ENCODE measurements at places on chromosomes 12 and 14.
A peak's percentile ranks its signal among the peaks of the same experiment; 100 is the strongest.

GRCh38 chr12:55899082-55899481, 28.6 kb downstream of the PYM1 start:
- no peak for DNase-seq

DNA sequence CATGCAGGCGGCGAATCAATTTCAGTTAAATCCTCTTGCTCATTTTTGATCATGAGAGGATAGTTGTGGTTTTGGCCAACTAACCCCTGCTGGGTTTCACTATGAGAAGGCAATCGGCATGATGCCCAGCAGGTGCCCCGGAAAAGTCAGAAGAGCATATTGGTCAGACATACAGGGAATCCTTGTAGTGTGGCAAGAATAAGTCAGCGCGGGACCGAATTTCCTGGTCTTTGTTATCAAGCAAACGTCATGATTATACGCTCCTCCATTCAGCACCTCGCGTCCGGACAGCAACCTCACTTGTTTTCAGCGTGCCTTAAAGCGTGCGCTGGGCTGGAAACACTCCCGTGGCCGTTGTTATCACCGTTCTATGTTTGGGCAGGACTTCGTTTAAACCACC, 1.8 kb downstream of the TBC1D30 start:
- peak; percentile 66 for DNase-seq

- peak; percentile 71 for DNase-seq
Measured at GRCh38 chr14:69105326-69105725, 47.6 kb downstream of the DCAF5 start.

GRCh38 chr12:18421867-18422266, 160.5 kb downstream of the PIK3C2G start:
- DNase-seq: peak; percentile 43

DNA sequence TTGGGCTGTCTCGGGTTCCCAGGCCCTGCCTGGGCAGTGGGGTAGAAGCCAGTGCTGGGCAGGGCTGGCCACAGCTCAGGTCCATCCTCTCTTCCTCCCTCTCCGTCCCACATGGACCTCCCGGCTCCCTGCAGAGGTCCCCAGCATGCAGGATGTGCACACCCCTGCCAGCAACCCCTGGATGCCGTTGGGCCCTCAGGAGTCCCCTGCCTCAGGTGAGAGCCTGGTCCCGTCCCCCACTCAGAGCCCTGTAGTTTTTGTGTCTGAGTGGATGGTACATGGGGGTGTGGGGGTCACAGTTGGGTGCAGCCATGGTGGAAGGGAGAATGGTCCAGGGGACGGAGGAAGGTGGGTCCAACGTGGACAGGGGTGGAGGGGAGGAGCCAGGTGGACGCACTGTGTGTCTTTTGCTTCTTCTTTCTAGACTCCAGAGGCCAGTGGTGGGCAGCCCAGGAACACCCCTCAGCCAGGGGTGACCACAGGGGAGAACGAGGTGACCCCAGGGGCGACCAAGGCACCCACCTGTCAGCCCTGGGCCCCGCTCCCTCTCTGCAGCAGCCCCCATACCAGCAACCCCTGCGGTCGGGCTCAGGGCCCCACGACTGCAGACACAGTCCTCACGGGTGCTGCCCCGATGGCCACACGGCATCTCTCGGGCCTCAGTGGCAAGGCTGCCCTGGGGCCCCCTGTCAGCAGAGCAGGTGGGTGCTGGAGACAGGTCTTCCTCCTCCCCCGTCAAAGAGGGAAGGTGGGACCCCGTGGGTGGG, 21.7 kb downstream of the PAPLN start:
- DNase-seq: no peak

- no peak for DNase-seq
Measured at GRCh38 chr14:59313144-59313651, 124.7 kb downstream of the DAAM1 start.

DNA sequence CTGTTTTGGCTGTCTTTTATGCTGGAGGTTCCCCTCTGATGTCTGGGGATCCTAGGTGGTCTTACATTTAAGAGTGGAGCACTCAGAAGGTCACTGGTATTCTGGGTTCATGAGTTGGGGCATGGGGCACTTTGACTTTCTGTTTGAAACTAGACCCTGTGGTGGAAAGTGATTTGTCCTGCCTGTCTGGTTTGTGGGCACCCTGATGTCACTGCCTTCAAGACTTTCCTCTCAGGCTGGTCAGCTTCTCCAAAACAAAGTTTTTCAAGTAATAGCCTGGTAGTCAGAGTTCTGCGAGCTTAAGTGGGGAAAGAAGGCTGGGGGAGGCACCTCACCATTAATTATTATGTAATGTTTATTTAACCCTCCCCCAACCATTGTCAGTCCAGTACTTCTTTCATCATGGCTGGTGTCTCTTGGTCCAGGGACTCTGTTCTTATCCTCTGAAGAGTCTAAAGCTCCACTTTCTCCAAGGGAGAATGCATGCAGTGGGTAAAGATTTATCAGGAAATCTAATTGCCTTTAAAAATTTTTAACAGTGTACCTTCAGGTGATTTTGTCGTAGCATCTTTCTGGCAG, 35.3 kb downstream of the ZC3H14 start:
- no peak for DNase-seq

GRCh38 chr14:35420036-35420811, 15.7 kb upstream of the NFKBIA start:
- DNase-seq: peak; percentile 59

- peak; percentile 83 for DNase-seq
Measured at GRCh38 chr12:85836197-85837090, at the start of gene RASSF9. RASSF9 (minus strand) TSS chr12:85836409; CDS start chr12:85836201, 208 bp downstream.

GRCh38 chr12:113329022-113329790, 5.7 kb downstream of the SLC8B1 start:
- no peak for DNase-seq

DNA sequence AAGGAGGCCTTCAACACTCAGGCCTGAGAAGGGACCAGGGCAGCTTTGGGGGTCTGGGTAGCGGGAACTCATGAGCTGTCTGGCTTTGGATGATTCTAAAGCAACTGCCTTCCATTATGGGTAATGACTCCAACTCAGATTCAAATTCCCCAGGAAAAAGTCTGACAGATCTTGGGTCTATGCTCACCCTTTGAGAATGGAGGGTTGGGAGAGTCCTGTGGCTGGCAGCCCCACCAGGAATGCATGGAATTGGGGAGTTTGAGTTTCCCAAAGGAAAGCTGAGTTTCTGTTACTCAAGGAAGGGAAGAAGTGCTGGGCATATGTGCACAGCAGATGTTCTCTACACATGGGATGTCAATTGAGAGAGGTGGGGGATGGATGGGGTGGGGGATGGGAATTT, 22.4 kb upstream of the LTBP2 start:
- no peak for DNase-seq

- no peak for DNase-seq
Measured at GRCh38 chr14:58772116-58772515, 134.4 kb downstream of the DACT1 start.

DNA sequence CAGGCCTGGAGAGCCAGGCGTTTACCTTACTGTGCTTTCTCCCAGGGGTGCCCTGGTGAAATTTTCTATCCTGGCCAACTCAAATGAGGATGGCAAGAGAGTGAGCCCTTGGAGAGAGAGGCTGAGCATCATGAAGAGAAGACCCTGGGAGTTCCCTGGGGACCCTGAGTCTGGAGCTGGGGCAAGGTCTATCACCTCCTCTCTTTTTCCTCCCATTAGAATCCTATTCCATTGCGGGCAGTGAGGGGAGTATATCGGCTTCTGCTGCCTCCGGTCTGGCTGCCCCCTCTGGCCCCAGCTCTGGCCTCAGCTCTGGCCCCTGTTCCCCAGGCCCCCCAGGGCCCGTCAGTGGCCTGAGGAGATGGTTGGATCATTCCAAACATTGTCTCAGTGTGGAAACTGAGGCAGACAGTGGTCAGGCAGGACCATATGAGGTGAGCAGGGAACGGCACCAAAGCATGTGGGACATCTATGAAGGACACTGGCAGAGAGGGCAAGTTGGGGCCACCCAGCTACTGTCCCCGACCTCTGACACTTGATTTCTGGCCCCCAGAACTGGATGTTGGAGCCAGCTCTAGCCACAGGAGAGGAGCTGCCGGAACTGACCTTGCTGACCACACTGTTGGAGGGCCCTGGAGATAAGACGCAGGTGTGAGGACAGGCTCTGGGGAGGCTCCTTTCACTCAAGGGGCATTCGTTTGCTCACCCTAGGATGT, 1.6 kb downstream of the ARHGEF25 start:
- DNase-seq: no peak

DNA sequence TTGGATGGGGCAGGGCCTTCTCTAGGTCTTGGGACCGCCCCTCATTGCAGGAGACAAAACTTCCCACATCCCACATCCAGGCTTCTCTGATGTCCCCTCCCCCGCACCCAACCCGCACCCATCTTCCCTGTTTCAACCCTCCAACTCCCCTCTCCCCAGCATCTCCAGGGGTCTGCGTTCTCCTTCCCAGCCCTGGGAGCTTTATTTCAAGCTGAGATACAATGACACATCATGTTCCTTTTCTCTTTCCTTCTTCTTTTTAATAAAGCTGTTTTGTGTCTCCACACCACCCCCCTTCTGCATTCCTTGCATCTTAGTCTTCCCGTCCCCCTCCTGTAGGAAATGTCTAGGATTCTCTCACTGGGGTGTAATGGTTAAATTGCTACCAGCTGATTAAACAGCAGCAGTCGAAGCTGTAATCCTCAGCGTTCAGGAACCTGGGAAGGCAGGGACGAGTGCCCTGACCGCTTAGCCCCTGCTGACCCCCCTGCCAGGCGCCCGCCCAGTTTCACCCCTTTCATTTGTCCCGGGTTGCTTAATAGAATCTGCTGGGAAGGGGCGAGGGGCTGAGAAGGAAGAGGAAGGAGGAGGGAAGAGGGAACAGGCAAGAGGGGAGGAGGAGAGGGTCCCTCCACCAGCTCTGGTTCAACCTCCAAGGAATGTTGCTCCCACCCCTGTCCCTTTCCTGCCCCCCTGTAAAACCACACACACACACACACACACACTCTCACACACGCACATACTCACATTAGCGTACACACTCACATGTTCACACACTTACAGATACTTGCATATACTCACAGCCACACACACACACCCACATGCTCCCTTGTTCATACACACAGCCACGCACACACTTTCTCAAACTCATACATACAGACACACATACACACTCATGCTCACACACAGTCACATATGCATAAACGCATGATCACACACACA, 104.5 kb upstream of the MED13L start:
- DNase-seq: peak; percentile 56

- DNase-seq: no peak
Measured at GRCh38 chr12:130083734-130084133, 78.5 kb upstream of the FZD10 start.

DNA sequence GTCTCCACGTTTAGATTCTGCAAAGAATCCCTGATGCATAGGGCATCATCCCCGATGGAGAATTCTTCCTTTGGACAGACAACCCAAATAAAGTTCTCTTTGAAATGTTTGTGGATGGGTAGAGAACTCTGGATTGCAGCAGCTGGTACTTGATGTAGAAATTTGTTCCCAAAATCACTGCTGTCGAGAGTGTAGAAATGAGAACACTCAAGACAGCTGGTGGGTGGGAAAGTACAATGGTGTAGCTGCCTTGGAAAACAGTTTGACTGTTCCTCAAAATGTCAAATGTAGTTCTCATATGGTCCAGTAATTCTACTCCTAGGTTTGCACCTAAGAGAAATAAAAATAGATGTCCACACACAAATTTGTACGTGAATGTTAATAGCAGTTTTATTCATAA, 671.5 kb upstream of the TMEM132C start:
- DNase-seq: no peak

DNA sequence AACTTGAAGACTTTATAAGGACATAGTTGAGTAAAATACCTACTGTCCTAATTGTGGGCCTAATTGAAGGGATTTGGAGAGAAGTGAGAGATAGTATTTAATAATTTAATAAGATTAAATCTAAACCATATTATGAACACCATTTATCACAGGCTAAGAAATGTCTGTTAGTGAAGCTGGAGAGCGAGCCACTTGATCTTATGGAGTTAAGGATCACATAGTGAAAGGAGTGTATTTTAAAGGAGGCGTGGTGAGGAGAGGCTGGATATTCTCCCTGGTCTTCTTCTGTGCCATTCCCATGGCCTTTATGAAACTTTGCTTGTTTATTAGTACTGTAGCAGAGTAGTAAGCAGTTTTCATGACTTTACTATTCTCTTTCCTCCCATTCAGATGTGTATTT, 172.4 kb downstream of the TRHDE start:
- no peak for DNase-seq

GRCh38 chr14:103087343-103087835, 3.4 kb downstream of the LBHD2 start:
- no peak for DNase-seq

DNA sequence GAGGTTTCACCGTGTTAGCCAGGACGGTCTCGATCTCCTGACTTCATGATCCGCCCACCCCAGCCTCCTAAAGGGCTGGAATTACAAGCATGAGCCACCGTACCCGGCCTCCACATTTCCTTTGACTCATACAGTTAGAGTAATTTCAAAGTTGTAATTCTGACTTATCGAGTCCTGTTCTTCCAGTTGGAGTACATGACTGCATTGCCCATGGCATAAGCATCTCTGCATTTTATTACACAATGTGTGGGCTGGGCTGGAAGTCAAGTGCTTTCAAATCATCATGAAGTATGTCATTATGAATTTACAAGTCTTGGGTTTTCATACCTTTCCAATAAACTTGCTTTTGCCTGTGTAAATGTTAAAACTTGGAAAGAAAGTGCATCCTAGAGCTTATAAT, 1295.7 kb upstream of the FLRT2 start:
- peak; percentile 44 for DNase-seq

DNA sequence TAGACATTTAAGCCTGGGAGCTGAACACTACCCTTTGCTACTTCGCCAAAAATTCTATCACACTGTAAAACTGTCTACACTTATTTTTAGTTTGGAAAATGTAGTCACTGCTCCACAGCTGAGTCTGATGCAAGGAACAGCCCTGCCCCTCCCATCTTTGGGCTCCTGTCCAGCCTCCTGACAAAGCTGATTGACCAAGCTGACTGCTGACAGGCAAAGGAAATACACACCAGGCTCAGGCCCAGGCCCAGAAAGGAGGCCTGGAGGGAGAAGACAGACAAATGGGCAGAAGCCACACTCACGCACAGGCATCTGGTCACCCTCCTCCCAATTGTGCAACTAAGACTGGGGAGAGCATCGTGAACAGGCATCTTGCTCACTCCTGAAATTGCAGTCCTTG, 55.3 kb downstream of the ISCA2 start:
- no peak for DNase-seq

DNA sequence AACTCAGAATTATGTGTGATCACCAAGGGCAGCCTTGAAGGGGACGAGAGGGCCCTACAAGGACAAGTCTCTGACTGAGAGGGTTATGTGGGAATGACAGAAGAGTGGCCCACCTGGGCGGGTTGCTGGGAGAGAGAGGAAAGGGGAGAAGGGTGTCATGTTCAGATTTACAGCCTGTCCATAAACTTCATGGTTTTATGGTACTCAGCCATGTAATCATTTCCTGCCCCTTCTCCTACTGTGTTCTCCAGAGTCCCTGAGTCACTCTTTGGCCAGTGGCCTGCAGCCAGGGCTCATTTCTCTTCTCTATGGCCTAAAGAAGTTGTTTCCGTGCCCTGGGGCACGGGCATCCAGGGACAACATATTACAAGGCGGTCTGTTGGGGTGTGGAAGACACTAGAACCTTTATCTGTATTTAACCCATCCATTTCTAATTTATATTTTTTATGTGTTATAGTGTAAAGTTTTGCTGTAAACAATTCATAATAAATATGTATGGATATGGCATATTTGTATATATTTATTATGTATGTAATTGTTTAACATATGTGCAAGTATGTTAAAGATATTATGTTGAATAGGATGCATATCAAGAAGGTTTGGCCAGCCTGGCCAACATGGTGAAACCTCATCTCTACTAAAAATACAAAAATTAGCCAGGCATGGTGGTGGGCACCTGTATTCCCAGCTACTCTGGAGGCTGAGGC, 26.9 kb downstream of the DDX47 start:
- DNase-seq: peak; percentile 84
